ENCODE measurements at places on chromosomes 13 and 19. TPM values are rescaled to one million over a fixed set of nuclear protein-coding genes. Genes with fewer than 3 reads are reported as not detected.

DNA sequence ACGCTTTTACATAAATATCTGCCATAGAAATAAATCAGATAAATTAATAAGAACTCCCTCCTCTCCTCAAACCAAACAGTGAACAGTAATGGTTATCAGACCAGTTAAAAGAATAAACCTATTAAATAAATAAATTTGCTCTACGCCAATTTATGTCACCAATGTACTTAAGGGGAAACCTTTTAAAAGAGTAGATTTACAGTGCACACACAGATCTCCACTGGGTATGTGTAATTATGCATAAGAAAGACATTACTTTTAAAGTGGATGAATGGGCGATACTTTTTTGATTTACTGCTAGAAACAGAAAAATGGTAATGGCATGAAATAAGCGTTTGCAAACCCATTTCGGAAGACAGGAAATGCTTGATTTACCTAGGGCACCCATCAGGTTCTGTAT lies 34.9 kb upstream of the C19orf12 start:
- no peak for DNase-seq

GRCh38 chr13:77737583-77738200 lies 40.2 kb downstream of the SLAIN1 start:
- DNase-seq = no peak

GRCh38 chr19:37763488-37763887 lies 15.9 kb downstream of the ZNF573 start:
- DNase-seq = no peak

DNA sequence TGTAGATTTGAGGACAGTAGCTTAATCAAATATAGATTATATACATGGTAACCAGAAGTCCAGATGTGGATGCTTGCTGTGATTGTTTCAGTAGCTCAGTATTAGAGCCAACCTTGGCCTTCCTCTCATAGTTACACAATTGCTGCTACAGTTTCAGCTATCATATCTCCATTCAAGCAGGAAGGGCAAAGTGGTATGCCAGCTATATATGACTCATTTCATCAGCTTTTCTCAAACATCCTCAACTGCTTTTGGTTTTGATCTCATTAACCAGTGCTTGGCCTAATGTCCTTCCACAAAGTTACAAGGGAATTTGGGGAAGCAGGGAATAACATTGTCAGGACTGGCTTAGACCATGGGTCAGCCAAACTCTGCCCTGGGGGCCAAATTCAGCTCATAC lies 73.0 kb upstream of the MAB21L1 start:
- DNase-seq = no peak

Gene ACP7
- total RNA-seq = 1.8 TPM

DNA sequence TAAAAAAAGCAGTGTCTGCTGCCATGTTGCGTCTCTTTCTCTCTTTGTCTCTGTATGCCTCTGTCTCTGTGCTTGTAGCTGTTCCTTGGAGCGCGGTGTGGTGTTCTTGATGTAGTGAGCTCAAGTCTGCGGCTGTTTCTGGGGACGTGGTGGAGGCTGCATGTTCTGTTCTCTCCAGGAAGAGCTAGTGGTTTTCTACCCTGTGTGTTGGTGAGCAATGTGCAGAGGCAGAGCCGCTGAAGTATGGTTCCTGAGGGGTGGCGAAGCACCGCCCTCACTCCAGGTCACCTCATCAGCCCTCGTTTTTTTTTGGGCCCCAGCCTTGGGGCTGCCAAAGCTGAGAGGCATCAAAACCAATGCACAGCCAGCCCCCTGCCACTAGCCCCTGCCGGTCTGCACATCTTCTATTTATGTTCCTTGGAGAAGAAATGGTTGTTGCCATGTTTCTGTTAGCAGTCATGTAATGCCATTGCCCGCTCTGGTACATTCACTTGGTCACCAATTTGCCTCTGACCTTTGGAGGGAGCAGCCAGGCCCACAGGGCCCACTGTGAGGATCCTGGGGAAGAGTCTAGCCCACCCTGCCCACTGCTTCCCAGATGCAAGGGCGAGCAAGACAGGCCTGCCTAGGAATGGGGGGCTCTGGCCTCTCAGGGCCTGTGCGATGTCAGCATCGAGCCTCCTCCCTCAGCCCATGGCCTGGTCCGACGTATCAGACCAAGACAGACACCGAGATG lies 7.2 kb downstream of the HNRNPL start:
- no peak for DNase-seq

- no peak for DNase-seq
Observed at GRCh38 chr13:98189841-98190505, 12.9 kb upstream of the RNF113B start.

Gene GRIN2D
- total RNA-seq = 0.86 TPM

GRCh38 chr13:113798200-113798811 lies 39.3 kb downstream of the TMEM255B start:
- DNase-seq = no peak

DNA sequence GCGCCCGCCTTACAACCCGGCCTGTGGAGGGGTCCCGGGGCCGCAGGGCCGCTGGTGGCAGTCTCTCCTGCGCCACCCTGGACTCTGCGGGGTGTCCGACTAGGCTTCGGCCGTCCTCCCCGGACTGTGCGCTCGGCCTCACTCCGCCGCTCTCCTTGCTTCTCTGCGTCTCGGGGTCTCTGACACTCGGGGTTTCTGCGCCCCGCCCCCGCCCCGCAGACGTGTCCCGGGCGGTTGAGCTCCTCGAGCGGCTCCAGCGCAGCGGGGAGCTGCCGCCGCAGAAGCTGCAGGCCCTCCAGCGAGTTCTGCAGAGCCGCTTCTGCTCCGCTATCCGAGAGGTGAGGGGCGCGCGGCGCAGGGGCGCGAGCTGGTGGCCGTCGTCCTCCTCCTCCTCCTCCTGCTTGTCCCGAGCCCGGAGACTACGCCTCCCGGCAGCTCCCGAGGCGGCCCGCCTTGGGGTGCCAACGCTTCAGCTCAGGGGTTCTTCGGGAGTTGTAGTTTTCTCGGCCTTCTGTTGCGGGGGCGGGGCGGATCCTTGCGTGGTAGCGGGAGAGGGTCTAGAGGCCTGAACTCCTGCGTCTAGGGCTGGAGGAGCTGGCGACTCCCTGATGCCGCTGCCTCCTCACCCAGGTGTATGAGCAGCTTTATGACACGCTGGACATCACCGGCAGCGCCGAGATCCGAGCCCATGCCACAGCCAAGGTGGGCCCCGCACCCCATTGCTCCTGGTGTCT lies 627 bp downstream of the LIN7B start:
- DNase-seq = no peak

DNA sequence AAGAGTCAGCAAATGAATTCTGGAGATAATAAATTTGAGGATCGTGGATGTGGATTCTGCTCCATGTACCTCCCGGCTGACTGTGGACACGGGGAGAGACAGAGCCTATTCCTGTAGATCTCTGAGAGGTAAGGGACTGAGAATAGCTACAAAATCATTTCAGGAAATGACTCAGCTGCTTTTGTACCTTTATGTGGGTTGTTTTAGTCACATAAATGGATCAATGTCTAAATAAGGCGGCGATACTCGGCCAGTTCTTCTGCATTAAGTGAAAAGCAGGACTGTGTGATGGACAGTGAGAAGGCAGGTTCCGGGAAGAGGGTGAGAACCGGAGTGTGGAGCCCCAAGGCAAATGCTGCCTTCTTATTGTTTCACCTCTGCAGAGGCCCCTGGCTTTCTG lies 128.1 kb downstream of the EFNB2 start:
- no peak for DNase-seq

GRCh38 chr13:41178040-41178439 lies 16.3 kb downstream of the KBTBD7 start:
- no peak for DNase-seq
